ENCODE measurements at places on chromosomes 2 and 18.

- no peak for DNase-seq
Observed at GRCh38 chr2:224162122-224162521, 123.0 kb upstream of the SERPINE2 start.

GRCh38 chr2:69483696-69484095 lies 46.5 kb upstream of the NFU1 start:
- DNase-seq, result no peak

DNA sequence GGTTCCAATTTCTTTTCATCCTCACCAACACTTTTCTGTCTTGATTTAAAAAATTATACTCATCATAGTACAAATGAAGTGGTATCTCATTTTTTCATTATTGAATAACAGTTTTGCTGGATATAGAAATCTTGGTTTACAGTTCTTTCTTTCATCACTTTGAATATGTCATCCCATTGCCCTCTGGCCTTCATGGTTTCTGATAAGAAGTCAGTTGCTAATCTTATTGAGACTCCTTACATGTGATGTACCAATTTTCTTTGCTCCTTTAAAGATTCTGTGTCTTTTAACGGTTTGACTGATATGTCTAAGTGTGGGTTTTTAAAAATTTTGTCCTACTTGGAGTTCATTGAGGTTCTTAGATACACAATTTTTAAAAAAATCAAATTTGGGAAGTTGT lies 35.0 kb downstream of the SLC3A1 start:
- no peak for DNase-seq

GRCh38 chr2:122186761-122187222 lies 431.3 kb downstream of the TSN start:
- no peak for DNase-seq

DNA sequence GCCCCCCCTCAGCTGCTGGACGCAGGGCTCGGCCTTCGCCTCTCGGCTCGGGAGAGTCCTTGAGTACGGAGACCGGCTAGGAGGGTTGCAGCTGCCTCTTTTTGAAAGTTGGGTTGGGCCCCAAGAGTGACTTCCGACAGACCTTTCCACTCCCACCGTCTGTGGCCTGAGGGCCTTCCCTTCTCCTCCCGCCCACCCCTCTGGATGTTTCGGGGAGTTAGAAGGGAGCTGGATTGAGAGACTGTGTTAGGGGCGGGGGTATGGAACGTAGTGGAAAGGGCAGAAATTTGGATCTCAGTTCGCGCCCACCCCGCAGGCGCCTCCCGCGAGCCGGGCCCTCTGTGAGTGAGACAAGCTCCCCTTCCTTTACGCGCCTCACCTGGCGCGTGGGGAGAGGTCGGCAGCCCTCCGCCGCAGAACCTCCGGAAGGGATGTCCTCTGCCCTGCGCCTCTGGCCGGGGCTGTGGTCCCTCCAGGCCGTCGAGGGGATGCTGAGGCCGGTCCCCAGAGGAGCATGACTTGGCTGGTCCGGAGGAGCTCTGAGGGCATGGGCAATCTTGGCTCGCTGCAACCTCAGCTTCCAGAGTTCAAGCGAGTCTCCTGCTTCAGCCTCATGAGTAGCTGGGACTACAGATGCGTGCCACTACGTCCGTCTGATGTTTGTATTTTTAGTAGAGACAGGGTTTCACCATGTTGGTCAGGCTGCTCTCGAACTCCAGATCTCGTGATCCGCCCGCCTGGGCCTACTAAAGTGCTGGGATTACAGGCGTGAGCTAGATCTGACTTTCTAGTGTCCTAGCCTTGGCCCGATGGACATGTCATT lies 15.9 kb downstream of the C2orf74 start:
- DNase-seq, result peak; percentile 6

- no peak for DNase-seq
Observed at GRCh38 chr2:76642129-76642528, 880.0 kb downstream of the LRRTM4 start.

GRCh38 chr18:10271481-10271880 lies 183.0 kb upstream of the APCDD1 start:
- no peak for DNase-seq

GRCh38 chr2:52974127-52974526 lies 793.5 kb upstream of the CHAC2 start:
- no peak for DNase-seq

DNA sequence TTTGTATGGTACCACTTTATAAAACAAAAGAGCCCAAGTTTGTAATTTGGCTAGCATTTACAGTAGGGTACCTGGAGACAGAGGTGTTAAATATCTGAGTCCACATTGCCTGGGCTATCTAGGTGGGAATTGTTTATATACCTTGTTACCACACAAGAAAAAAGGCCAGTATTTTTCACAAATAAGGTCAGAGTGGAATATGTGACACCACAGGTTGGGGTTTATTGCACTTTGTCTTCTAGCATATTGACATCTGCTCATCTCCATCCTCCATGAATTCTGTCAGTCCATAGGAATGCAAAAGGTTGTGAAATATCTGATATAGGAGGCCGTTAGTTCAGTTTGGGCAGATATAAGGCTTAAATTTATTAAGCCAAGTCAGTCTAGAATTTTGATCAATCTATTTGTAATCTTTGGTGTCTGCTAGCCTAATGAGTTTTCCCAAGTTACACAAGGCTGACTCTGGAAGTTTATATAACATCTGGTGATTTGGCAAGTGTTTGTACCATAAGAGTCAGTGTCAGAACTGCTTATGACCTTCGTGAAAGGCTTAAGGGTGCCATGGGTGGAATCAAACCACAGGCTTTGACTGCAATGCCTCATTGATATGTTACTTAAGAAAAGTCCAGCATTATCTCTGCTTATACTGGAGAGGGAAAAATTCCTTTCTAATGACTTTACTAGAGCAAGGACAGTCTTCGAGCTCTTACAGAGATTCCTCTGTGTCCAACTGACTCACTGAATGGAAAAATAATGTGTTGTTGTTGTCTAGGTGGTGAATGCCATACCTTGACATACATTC lies 11.3 kb upstream of the DPP4 start:
- no peak for DNase-seq

DNA sequence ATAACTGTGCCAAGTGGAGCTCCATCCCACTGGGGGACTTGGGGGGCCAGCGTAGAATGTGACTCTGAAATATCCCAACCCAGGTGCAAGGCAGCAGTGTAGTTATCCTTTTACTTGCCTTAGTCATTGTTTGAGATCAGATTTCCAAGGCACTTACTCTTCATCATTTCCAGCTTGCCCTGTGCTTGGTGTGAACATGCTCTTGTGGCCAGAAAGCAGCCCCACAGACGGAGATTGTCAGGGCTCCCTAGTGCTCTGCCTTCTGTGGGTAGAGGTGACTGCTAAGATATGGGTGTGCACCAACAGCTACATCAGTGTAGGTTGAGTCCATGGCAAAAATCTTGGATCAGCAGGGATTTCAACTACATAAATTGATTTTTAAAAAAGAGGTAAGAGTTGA lies 2010.0 kb upstream of the PIK3C3 start:
- DNase-seq, result no peak

Data from stimulated activated CD8-positive, alpha-beta memory T cell treated with anti-CD3 and anti-CD28 coated beads, Interleukin-7, amount 100 ng/mL, for 1 hour (primary cell).